Activated CD4-positive, CD25-positive, alpha-beta regulatory T cell treated with anti-CD3 and anti-CD28 coated beads, Interleukin-2, amount 50 U/mL, for 16 hours (primary cell): ENCODE measurements at places on chromosomes 3 and 15.

DNA sequence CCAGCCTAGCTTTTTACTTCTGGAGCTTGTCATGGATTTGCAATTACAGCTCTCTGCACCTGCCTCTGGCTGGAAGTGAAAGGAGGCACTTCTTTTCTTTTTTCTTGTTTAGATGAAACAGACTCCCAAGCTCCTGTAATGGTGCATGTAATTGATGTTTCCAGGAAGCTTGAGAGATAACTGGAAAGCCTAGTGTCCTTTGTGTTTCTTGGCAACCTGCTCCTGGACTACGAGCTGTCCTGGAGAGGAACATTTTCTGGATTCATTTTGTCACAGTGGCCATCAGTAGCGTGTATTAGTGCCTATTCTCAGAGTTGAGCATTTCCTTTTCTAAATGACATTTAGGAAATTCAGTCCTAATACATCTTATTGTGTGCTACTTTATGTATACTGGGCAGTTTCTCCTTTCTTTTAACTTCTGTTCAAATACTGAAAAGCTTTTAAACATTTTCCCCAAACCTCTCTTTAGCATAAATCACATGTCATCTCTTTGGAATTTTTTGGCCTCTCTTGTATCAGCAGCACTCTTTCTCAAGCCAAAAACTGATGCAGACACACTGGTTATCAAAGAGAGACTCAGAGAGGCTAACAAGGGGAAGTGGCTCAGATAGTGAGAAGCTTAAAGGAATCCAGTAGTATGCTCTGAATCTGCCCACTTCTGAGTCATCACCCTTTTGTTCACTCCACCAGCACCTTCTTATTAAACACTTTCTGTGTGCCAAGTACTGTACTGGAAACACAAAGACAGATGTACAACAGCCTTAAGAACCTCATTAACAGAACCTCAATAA, 62.6 kb upstream of the SLC2A2 start:
- no peak for DNase-seq

- DNase-seq: no peak
Observed at GRCh38 chr3:57892423-57892822, 115.8 kb upstream of the FLNB start.

DNA sequence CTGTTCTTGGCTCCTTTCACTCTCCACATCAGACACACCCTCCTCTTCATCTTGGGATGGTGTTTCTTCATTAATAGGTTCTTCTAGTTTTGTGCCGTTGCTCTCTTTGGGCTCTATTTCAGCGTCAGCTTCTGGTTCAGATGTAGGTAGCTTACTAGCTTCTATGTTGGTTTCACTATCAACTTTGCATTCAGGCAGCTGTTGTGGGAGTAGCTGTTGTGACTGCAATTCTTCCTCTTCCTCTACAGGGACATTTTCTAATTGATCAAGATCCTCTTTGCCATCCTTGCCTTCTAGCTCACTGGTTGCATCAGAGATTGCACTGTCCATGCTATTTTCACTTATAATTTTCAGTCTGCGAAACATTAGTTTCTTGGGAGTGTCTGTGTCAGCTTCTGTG, 80.1 kb downstream of the SETD2 start:
- DNase-seq: no peak

DNA sequence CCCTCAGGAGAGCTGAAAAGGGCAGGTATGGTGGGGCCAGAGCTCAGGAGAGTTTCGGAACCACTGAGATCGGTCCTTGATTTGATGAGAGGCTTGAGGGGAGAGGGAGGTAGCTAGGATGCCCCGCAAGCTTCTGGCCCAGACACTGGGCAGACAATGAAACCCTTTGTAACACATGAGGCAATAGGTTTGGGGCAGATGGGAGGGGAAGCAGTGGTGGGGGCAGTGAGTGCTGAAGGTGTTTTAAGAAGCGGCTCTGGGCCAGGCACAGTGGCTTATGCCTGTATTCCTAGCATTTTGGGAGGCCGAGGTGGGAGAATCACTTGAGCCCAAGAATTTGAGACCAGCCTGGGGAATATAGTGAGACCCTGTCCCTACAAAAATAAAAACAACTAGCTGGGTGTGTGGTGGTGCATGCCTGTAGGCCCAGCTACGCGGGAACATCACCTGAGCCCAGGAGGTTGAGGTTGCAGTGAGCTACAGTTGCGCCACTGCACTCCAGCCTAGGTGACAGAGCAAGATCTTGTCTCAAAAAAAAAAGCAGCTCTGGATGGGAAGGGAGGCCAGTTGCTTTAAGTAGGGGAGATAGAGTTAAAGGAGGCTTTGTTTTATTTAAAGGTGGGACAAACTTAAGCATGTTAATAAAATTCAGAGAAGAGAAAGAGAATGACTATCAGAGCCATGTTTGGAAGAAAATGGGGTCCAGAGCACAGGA, 9.6 kb upstream of the SNX22 start:
- no peak for DNase-seq

DNA sequence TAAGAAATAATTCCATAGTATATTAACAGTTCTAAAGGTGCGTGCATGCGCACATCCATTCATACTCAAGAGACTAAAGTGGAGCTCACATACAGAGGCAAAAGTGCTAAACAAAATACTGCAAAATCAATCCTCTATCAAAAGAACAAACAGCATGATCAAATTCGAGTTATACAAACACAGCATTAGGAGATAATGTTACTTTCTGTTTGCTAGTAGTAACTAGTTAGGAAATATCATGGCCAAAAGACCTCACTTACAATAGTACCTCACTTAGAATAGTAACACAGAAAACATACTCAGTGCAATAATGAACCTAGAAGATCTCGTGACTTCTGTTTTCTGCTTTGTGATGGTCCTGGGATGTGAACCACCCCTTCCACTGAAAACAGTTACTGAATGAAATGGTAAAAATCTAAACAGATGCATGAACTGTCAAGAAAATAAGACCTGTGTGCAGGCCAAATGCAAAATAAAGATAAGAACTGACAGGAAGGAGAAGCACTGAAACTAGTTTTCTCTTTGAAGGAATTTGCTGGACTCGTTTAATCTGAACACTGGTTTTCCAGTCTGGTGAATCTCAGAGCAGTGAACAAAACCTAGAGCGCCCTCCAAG, 20.9 kb upstream of the CEMIP start:
- no peak for DNase-seq

- no peak for DNase-seq
Observed at GRCh38 chr3:119743921-119744320, 38.0 kb upstream of the NR1I2 start.

- no peak for DNase-seq
Observed at GRCh38 chr15:76978522-76979330, 16.2 kb upstream of the PSTPIP1 start.

- DNase-seq: no peak
Observed at GRCh38 chr3:162586591-162586990, 1090.0 kb downstream of the OTOL1 start.

DNA sequence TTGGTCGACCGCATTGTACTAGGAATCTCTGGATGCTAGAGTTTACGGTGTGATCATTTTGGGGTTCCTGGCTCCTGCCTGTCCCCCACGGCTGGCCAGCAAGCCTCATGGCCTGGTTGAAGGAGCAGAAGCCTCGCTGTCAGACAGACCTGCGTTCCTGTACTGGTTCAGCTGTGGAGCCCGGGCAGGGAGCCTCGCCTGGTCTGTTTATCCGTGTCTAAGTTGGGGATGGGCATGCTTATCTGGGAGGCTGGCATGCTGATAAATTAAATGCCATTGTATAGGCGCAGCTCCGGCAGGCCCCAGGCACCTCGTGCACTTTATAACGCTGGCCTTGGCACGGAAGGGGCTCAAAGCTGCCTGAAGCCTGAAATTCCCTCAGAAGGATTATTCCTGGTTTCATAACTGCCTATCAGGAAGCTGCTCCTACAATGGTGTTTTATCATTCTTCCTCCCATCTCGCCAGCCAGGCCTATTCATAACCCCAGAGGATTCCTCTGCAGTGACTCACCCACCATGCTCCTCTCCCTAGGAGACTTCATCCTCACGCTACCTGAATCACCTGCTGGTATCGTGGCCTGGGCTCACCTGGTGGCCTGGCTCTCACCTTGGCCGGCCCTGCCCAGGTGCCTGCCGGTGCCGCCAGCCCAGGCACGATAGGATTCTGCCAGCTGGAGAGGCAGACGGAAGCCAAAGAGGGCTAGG, 110.9 kb downstream of the ASB7 start:
- no peak for DNase-seq

GRCh38 chr3:169509359-169509758, 154.2 kb downstream of the MECOM start:
- no peak for DNase-seq

GRCh38 chr3:102353148-102353547, 81.7 kb upstream of the ZPLD1 start:
- DNase-seq: no peak

GRCh38 chr15:31974855-31975829, 55.2 kb upstream of the CHRNA7 start:
- DNase-seq: no peak

- no peak for DNase-seq
Observed at GRCh38 chr3:151328298-151328995, 902 bp downstream of the P2RY13 start.

DNA sequence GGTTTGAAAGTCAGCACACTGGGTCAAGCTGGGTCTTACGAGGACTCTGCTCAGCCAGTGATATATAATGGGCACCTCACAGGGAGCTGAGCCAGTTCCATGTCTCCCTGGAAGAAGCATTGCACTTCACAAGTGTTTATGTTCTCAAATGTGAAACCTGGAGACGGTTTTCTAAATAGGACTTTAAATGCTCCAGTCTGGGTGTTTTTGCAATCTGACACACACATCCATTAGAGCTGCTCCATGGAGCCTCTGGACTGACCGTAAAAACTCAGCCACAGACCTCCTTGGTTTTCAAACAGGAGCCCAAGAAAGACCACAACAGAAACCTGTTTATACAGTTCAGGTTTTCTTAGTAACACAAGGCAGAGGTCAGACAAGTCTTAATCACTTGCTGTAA, 201.3 kb upstream of the LRIG1 start:
- no peak for DNase-seq

GRCh38 chr15:81284256-81285031, 39.5 kb downstream of the STARD5 start:
- no peak for DNase-seq

- no peak for DNase-seq
Observed at GRCh38 chr3:29329986-29330890, 49.4 kb downstream of the RBMS3 start.

DNA sequence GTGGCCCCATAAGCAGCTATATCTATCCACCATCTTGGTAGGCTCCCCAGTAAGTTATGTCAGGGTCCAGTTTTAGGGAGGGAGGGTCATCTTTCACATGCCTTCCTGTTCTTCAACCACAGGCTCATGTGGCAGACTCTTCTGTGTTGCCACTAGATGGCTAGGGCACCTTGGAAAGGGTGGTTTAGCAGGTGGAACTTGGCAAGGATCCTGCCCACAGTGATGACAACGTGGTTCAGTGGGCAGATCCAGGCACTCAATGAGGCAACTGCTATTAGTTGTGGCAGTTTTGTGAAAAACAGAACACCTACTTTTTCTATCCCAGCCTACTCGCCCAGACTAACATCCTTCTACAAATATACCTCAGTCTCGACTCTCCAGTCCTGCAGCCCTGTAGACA, 7.2 kb upstream of the RBP1 start:
- no peak for DNase-seq

- DNase-seq: no peak
Observed at GRCh38 chr3:195208183-195208582, 62.8 kb downstream of the XXYLT1 start.
